ENCODE measurements at places on chromosomes 4 and X.
A peak's percentile ranks its signal among the peaks of the same experiment; 100 is the strongest.

DNA sequence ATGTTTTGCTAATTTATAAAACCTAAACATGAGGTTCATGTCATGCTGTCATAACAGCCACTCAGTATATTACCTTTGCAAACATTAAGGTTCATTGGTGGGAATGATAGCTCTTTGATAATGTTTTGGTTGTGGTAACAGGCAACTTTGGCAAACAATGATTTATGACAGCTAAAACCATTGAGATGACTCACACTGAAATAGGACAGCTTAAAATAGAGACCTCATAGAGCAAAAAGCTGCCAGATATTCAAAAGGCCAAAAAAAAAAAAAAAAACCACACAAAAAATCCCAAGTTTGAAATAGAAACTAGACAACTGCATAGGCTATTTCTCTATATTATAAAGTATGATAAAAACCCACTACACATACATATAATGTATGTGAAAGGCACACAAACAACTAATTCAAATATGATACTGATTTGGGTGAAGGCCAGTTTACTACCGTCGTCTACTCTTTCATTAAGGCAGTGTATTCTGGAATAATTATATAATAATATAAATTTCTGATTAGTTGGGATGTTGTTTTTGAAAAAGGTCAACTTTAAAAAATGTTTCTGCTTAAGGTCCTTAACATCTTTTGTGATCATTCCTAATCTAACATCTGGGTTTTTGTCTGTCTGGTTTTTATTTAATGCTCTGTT, 646.0 kb upstream of the PITX2 start:
- no peak for DNase-seq

- no peak for DNase-seq
Measured at GRCh38 chr4:609400-610050, 15.8 kb upstream of the PDE6B start.

DNA sequence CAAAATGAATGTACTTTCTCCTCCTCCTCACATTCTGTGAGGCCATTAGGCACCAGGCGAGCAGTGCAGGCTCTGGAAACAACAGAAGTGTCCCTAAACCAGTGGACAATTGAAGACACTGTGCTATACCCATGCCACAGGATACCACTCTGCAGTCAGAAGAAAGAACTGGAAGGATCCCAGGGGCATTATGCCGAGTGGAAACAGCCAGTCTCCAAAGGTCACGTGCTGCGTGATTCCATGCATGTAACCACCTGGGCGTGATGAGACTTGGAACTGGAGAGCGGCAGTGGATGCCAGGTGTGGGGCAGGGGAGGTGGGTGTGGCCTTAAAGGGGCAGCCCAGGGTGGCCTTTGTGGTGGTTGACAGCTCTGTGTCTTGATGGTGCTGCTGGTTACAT, 139.4 kb downstream of the EVC2 start:
- DNase-seq, result no peak

DNA sequence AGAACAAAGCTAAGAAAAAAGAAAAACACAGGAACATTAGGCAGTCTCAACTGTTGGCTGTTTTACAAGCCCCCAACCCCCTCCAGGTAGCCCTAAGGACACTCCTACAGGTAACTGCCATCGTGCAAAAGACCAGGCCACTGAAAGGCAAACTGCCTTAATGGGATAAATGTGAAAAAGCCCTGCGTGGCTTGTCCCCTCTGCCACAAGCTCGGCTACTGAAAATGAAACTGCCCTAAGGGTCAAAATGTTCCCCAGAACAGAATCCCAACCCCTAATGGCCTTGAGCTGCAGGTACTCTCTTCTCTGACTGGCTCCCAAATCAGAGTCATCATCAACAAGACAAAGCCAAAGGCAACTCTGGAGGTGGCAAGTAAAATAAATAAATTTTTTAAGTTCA, 84.8 kb downstream of the MSN start:
- no peak for DNase-seq

- DNase-seq, result no peak
Measured at GRCh38 chr4:82508806-82509428, 52.9 kb downstream of the TMEM150C start.

GRCh38 chr4:72525938-72526337, 43.1 kb downstream of the ADAMTS3 start:
- DNase-seq, result no peak

DNA sequence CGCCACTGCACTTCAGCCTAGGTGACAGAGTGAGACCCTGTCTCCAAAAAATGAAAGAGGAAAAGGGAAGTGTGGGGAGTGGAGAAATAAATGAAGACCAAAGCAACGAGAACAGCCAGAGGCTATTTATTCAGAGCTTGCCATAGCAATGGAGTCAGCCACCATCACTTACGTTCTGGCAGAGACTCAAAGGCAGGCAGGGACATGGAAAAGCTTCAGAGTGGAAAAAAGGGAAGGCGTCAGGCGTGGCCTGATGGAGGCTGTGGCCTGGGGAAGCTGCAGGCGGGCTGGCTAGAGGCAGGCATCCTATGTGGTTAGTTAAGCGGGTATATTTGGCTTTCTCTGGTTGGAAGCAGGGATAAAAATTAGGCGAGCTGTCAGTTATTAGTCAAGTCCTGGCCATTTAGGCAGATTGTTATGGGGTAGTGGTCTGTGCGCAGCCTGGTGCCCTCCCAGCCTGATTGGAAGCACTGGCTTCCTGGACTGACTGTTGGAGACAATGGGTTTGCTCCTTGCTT, 73.3 kb downstream of the DCTD start:
- DNase-seq, result no peak

- DNase-seq, result no peak
Measured at GRCh38 chrX:136933611-136934145, 53.2 kb upstream of the RBMX start.

- no peak for DNase-seq
Measured at GRCh38 chr4:145496292-145496691, 14.6 kb downstream of the SMAD1 start.

DNA sequence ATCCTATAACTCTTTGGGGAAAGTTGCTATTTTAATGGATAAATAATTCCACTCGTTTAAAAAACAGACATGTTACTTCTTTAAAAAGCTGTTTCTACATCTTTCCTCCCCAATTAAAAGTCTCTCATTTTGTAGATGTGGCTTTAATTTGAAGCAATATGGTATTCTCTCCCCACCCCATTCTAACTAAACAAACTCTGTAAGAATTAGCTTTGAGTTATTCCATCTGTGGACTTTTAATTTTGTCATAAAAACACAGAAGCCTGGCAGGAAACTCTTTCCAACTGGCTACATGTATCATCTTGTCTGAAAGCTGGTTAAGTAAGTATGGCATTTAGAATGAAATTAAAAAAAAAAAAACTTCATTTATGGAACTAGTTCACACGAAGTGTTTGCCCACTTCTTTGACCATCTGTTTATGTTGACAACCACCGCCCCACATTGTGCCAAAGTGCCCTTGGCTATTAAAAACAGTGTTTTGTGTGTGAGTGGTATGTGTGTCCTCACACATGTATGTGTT, 140.3 kb downstream of the NAA11 start:
- no peak for DNase-seq

GRCh38 chrX:120485315-120485637, 16.2 kb upstream of the LAMP2 start:
- no peak for DNase-seq

DNA sequence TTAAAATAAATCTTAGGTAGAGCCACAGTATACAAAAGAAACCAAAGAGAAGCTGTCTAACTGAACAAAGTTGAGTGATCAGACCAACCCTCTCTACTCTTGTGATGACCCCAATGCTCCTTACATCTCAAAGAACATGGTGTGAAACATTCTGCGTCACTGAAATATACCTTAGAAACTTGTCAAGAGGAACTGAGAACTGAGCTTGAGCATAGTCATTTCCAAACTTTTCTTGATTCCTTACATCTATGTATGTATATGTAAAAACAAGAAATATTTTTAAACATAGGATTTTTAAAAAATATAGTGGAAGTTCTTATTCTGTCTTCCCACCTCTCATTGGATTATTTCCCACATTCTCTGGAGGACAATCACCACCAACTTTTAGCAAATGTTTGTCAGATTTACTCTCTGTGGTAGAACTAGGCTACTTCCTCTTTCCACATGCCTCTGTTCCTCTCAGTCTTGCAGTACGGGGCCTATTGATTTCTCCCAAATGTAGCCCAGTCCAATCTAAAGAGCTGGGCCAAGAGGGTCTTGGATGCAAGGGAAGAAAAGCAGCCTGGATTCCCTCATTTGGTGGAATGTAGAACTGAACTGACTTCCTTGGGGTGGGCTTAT, 98.2 kb upstream of the HHIP start:
- DNase-seq, result no peak

- no peak for DNase-seq
Measured at GRCh38 chr4:138707746-138708677, 307.6 kb upstream of the NOCT start.

GRCh38 chr4:105451346-105451745, 22.5 kb downstream of the PPA2 start:
- DNase-seq, result no peak

GRCh38 chr4:31037703-31038102, 317.5 kb downstream of the PCDH7 start:
- DNase-seq, result no peak

DNA sequence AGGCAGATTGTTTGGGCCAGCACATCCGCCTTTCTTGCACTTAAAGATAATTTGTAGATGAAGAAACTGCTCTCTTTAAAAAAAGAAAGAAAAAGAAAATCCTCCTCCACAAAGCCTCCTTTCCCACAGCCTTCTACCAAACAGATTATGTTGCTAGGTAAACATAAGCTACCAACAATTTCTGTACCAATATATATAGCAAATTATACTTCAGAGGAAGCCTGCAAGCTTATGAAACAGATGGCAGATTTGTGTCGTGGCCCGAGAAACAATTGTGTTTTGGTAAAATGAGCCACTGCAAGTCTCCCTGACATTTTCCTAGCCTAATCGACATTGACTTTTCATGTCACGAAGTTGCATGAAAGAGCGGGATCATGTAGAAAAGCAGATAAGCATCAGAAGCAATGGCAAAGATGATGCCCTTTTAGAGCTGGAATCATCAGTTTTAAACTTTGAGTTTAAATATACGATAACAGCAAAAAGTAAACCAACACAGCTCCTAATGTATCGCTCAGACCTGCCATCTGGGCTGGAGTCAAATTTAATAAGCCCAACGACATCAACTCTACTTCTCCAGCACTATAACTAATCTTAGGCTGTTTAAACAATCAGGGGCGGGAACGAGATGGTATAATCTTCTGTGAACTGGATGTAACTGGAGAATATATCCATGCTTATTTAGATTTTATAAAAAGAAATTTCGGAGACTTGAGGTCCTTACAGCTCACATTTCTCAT, 94.9 kb upstream of the PLAC1 start:
- DNase-seq, result no peak

DNA sequence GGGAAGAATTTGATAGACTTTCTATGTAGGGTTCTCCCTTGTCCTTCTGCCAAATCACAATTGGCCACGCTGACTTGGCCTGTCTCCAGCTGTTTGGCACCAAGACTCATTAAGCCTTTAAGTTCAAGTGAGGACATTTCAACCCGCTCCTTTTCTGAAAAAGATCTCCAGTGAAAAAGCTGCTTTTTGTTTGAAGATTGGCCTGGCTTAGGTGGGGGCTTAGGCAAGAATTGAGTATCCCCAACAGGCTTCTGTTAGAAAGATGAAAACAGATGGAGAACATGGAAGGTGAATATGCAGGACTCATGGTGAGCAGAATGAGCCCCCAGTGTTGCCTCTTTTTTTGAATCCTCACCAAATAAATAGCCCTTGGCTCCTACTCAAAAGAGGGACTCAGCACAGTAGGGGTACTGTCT, 28.5 kb upstream of the LIMCH1 start:
- no peak for DNase-seq

GRCh38 chr4:185573651-185574199, 38.4 kb upstream of the PDLIM3 start:
- no peak for DNase-seq

- no peak for DNase-seq
Measured at GRCh38 chr4:25770847-25771246, 91.9 kb downstream of the SEL1L3 start.

DNA sequence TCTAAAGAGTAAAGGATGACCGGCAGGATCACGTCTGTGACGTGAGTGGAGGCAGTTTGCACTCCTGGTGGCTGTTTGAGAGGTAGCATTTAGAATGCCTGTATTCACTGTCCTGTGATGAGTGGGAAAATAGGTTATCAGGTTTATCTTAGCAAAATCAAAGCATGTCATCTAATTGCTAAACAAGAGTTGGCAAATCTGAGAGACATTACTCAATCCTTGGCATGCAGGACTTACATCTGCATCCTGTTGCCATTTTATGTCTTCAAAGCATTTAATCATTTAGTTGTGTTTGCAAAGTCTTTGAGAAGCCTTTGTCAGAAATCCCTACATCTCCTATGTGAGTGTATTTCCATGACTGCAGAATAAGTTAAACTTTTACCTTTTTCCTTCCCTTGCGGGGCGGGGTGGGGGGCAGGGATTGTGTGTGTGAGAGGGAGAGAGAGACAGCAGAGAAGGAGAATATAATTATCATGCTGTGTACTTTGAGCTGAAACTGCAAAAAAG, 41.4 kb upstream of the MSANTD1 start:
- DNase-seq, result no peak

DNA sequence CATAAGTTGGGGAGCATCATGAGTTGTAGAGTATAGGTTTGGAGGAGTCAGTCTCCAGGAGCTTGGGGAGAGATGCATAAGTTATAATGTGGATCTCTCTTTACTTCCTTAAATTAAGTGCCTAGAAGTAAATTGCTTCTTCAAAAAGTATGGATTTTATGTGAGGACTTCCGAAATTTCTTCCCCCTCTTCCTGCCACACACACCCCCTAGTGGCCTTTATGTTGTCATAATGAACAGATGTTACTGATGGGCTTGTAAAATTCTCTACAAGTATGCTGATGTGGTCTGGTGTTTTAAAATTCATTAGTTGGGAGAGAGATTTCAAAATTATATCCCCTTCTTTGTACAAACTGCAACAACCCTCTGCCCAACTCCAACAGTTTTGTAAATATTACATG, 2.3 kb upstream of the METTL14 start:
- no peak for DNase-seq

DNA sequence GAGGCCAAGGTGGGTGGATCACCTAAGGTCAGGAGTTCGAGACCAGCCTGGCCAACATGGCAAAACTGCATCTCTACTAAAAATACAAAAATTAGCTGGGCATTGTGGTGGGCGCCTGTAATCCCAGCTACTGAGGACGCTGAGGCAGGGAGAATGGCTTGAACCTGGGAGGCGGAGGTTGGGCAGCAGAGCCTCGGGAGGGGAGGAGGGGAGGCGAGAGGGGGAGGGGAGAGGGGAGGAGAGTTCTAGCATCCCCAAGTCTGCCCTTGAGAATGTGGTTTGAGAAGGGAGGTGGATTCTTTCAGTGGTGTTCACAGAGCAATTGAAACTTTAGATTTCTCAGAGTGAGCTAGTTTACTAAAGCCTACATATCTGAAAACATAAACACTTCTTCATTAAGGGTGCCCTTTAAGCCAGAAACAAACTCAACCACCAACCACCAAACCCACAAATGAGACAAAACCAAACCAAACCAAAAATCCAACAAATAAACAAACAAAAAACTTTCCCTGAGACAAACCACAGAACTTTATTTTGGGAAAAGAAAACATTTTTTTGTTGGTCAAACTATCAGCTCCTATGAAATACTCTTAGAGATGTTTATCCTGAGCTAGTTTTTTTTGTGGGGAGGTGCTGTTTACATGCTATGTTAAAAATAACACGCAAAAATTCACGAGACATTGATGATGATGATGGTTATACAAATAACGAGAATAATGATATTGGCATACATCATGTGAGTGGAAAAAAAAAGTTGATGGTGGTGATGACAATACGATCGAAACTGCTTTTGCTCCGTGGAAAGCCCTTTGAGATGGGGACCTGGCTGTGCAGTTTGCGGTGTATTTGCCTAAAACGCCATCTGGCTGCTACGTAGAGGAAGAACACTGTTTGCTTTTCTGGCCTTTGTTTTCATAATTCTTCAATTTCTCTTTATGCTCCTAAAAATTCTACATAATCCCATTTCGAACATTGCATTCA, 98.2 kb upstream of the PRKX start:
- DNase-seq, result peak; percentile 54

Data from stimulated activated naive CD8-positive, alpha-beta T cell treated with anti-CD3 and anti-CD28 coated beads, Interleukin-15, amount 100 ng/mL, for 72 hours (primary cell).